Cerebellum (tissue), 4 donors: ENCODE measurements at places on chromosomes 6 and 20. TPM values are rescaled to one million over a fixed set of nuclear protein-coding genes. Genes with fewer than 3 reads are reported as not detected.

Gene CYP21A2
- 1.6 TPM for total RNA-seq

Gene ZSCAN26
- 35.5 TPM for total RNA-seq

Gene C6orf132
- total RNA-seq, result not detected

Gene LTB
- not detected for total RNA-seq

Gene SEMG1
- total RNA-seq, result not detected

Gene EXOC2
- total RNA-seq, result 44.4 TPM

Gene LPIN3
- total RNA-seq, result 0.36 TPM

Gene WFDC12
- not detected for total RNA-seq

DNA sequence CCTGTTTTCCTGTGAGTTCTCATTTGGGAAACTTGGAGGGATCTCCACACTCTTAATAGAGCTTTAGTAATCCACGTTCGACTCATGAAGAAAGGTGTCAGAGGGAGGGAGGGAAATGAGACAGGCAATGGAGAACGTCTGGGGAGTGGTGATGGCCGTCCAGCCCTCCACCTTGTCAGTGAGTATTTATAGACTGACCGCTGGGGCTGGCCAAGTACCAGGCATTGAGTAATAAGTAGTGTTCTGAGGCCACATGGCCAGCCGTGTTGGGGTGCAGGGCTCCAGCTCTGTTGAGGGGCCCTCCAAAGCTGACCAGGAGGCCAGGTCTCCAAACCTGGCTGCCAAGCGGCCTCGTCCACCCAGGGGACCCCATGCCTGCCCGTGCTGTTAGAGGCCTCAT is 11.3 kb upstream of the DSN1 start:
- peak; percentile 56 for DNase-seq

DNA sequence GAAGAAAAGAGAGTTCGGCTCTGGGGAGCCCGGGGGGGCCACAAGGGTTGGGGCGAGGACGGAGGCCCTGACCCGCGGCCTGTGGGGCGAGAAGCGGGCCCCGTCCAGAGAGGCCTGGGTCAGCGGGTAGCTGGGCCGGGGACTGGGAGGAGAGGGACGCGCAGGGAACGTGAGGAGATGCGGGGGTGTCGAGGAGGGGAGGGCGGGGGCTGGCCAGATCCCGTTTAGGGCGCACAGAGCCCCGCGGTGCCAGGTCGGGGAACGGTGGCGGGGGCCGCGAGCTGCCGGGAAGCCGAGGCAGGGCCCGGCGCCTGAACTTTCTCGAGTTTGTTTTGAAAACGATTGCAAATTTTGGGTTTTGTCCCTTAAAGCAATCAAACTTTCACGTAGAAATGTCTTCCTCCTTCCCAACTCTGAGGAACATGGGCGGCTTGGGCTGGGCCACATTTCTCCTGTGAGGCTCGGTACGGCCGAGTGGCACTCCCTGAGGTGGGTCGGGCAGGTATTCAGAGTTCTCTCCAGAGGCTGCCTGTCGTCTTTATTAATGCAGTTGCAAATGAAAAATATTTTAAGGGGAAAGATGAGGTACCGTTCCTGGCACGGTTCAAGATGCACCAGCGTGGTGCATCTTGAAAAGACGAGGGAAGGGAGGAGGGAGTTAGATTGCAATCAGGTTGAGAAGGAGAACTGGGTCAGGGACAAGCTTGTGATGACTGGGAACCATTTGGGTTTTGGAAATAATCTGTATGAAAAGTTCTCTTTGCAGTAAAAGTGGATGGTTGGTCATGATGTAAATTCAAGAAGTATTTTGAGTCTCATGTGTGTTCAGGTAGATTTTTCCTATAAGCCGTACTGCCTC is 972 bp downstream of the RNF8 start:
- peak; percentile 29 for DNase-seq

GRCh38 chr6:108690326-108691049 is 129.8 kb downstream of the FOXO3 start:
- DNase-seq, result no peak

- no peak for DNase-seq
Observed at GRCh38 chr6:107535626-107536025, 45.7 kb downstream of the SOBP start.

DNA sequence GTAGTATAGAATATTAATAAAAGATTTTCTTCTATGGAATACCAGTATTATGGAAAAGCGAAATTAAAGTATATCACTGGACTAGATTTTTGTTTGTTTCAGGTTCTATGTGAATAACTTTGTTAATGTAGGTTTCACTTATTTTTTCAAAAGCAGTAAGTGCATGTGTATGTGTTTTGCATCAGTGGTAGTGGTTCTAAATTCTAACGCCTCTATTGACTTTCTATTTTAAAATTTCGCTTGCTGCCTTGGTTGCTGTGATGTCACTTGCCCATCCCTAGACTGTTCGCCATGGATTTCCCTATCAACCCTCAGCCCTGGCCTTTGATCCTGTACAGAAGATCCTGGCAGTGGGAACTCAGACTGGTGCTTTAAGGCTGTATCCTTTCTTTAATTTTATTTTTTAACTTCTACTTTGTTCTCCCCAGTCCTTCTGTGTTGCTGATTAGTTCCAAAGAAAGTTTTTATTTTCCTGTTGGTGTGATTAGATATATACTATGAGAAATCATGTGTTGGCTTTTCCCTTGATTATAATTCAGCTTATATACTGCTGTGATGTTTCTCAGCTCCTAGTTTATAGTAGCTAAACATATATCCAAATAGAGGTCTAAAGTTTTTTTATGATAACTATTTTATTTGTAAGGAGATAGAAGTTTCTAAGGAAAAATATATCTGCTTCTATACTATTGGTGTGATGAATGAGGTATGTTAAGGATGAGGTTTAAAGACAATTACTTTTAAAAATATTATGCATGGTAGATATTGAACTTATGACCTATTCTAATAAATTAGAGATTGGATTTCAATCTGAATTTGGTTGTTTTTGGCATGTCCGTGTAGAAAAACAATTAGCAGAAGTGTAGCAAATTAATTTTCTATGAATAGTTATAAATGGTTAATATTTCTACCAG is 1.7 kb downstream of the STXBP5 start:
- DNase-seq, result peak; percentile 30

GRCh38 chr6:11848852-11849731 is 70.5 kb upstream of the ADTRP start:
- no peak for DNase-seq

GRCh38 chr6:138722425-138723371 is 50.9 kb upstream of the CCDC28A start:
- DNase-seq, result no peak

GRCh38 chr20:61706259-61706961 is 359.3 kb downstream of the TAF4 start:
- no peak for DNase-seq

- no peak for DNase-seq
Observed at GRCh38 chr6:170402318-170403040, 95.9 kb downstream of the FAM120B start.

DNA sequence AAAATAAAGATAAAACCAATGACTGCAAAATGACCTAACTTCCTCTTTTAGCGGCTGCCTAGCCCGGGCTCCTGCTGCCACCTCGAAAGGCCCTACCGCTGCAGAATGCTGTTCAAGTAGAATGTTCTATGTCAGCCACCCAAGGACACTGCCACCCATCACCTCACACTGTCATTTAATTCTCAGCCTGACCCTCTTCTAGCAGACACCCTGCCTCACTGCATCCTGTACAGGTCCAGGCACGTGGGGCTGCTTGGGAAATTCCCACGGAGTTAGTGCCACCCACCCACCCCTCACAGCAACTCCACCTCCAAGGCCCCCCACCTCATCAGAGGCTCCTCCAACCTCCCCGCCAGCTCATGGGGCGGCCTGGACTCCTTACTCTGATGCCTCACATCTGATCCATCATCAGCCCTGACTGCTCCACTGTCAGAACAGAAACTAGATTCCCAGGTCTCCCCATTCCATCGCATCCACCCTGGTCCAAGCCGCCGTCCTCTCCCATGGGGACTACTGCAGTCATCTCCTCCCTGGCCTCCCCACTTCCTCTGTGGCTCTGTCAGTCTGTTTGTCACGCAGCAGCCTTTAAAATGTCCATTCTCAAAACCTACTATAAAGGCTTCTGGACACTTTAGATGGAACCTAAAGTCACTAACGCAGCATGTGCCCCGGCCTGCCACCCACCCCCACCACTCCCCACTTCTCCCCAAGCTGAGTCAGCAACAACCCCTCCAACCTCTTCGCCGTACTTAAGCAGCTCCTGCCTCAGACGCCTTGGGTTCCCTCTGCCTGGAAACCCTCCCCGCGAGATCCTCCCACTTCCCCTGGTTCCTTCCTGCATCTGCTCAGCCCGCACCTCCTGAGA is 17.0 kb downstream of the NFATC2 start:
- DNase-seq, result no peak

DNA sequence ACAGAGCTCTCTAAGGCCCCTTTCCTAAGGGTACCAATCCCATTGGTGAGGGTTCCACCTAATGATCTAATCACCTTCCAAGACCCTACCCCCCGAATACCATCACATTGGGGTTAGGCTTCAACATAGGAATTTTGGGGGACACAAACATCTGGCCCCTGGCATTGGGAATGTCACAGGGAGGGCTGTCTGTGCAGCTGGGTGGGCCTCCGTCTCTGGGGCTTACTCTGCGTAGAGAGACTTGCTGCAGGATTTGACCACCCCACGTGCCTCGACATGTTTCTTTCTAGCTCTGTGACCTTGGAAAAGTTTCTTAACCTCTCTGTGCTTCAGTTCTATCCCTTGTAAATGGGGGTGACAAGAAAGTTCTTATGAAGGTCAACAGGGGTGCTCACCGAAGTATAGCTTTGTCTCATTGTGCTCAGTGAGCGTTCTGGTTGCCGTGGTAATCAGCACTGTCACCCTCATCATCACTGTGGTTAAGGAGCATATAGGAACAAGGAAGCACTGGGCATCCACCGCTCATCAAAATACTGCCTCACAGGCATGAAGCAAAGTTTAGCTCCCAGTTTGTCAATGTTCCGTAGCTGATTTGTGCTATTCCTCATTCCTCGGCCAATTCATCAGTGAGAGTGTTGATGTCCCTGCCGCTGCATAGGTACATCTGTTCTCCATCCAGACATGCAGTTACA is 152.8 kb downstream of the SYCP2 start:
- DNase-seq, result no peak

DNA sequence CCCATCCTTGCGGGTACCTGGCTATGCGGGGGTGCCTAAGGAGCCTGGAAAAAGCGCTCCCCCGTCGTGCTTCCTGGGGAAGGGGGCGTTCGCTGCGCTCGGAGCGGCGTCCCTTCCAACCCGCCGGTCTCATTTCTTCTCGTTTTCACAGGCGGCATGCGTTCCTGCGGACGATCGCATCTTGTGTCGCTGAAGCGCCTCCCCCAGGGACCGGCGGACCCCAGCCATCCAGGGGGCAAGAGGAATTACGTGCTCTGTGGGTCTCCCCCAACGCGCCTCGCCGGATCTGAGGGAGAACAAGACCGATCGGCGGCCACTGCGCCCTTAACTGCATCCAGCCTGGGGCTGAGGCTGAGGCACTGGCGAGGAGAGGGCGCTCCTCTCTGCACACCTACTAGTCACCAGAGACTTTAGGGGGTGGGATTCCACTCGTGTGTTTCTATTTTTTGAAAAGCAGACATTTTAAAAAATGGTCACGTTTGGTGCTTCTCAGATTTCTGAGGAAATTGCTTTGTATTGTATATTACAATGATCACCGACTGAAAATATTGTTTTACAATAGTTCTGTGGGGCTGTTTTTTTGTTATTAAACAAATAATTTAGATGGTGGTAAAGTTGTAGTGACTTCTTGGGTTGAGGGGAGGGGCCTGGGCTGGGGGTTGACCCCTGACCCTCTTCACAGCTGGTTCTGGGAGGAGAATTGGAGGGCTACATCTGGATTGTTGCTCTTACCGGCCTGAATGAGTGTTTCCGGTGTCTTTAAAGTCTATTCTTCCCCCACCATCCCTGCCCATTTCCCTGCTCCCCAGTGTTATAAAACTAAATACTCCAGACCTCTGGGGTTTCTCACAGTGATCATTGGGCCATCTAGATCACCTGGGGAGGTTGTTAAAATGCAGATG is 1.1 kb downstream of the ID1 start:
- no peak for DNase-seq

DNA sequence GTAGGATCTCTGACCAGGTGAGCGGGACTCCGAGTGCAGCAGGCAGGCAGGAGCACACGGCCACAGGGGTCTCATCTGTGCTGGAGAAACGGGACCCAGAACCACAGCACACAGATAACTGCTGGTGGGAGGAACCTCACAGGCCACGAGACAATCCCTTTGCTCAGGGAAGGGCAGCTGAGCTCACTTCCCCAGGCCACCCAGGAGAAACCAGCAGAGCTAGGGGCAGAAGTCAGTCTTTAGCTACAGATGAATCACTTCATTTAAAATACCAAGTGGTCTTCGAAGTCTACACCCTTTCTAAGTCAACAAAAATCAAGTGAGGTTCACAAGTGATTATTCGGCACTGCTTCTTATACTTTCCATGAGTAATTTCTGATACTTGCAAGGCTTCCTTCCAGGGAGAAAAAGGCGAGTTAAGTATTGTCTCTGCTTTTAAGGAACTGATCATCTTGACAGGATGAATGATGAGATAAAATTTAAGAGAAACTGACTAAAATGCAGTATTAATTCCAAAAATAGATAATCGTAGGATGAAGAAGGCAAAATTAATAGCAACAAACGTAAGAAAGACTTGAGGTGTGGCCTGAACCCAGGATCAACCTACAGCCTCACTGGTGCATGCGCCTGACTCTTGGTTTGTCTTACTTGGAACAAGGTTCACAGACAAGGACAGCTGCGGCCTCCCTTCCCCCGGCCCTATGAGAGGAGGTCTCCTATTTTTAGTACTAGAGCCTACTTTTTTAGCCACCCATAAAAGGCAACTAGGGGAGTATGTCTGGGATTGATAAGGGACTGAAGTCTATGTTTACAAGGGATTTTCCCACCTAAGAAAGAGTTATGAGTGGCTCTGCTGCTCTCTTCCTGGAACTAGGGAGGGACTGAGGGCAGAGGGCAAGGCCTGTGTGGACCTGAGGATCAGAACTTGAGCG is 233.6 kb downstream of the TTLL2 start:
- no peak for DNase-seq

DNA sequence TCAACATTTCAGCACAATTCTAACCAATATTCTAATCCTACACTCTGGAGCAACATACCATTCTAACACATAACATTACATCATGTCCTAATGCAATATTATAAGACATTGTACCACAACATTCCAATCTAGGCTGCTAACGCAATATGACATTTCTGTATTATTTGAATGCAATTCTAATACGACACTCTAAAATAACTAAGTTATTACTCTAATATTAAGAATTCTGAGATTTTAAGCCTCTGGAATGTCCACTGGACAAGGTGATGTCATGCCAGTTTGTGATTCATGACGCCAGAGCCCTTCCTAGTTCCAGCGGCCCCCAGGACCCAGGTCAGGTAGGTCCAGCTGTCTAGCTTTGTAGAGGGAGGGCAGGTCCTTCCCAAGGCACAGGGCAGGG is 69.7 kb upstream of the SIRPA start:
- DNase-seq, result no peak

DNA sequence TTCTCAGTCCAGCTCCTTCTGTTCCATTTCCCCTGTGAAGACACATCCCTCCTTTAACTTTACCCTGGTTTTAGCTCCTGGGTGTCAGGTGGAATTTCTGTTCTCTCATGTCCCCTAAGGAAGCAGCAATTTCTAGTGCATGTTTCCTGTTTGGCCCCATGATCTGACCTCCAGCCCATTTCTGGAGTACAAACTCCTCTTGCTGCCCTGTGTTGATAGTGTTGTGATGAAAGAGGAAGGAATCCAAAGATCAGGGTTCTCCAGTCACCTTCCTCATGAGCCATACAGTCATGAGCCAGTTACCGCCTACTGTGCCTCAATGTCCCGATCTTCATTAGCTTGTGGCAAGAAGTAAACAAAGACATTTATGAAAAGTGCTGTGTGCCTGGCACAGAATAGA is 97.4 kb downstream of the PHACTR1 start:
- DNase-seq, result no peak
